ENCODE measurements at places on chromosomes 5 and 9. TPM values are rescaled to one million over a fixed set of nuclear protein-coding genes. Genes with fewer than 3 reads are reported as not detected.

Gene SLC1A3
- total RNA-seq = 77.6 TPM

Gene HAVCR1
- total RNA-seq = 0.42 TPM

Gene MCC
- total RNA-seq = 73.9 TPM

Gene WWC1
- 0.90 TPM for total RNA-seq

Gene C5orf22
- total RNA-seq = 9.2 TPM

Gene DMRT3
- 0.42 TPM for total RNA-seq

Gene STOML2
- 96.9 TPM for total RNA-seq

Gene IL4
- not detected for total RNA-seq

Gene DOLPP1
- 8.4 TPM for total RNA-seq

Gene FCN2
- not detected for total RNA-seq

Gene UBAC1
- total RNA-seq = 61.4 TPM

Gene ACTBL2
- total RNA-seq = not detected

Gene RPL12
- total RNA-seq = 2,005 TPM

Gene CD72
- 1.9 TPM for total RNA-seq

Gene F2RL1
- total RNA-seq = not detected

Gene PCDHGB3
- total RNA-seq = 12.4 TPM

Gene NRARP
- 4.2 TPM for total RNA-seq

Gene GPR150
- 0.44 TPM for total RNA-seq

Gene NOP16
- 6.1 TPM for total RNA-seq

DNA sequence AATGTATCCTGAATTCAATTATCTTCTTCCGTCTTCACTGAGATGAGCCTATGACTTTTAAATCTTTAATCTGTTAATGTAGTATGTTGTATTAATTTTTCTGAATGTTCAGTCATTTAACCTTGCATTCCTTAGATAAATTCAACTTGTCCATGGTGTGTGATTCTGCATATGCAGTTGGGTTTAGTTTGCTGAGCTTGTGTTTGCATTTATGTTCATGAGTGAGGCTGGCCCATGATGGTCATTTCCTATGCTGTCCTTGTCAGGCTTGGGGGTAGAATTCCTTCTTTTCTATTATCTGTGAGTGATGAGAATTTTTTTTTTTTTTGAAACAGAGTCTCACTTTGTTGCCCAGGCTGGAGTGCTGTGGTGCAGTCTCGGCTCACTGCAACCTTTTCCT is 131.8 kb upstream of the COL5A1 start:
- H3K4me3 ChIP-seq = no peak overlapping the region
- no peak overlapping the region for H3K27ac ChIP-seq
- H3K36me3 ChIP-seq = no peaks in the 10 kb centered on the region
- no peak for DNase-seq

DNA sequence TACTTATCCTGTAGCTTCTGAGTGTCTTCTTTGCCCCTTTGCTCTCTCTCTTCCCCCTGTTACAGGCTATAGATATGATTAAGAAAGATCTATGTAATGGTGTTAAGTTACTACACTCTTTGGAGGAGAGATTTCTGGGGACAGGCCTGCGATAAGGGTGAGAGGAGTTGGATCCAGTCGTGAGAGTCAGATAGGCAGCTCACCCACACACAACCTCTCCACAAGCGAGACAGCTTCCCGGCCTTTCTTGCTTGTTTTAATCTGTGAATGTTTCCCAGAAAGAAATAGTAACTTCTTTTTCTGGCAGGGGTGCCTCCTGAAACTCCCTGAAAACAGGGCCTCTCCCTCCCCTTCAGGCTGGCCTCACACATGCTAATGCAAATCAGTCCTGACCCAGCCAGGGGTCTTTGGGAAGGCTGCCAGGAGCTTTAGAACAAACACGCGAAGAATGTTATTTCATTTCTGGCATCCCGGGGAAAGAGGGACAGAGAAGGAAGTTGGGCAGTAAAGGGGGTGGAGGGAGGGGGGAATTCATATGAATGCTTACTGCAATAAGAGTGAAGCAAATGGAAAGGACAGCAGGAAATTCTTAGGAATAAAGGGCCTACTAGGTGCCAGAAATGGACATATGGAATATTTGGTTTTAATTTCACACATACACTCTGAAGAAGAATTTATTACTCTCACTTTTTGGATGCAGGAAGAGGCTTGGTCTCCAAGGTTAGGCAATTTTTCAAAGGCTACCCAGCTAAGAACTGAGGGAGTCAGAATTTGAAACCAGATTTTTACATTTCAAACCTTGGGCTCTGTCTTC is 215.8 kb upstream of the TRIM32 start:
- H3K4me3 ChIP-seq = no peak overlapping the region
- H3K36me3 ChIP-seq = no peaks in the 10 kb centered on the region
- no peaks in the 10 kb centered on the region for H3K4me1 ChIP-seq
- H3K27ac ChIP-seq = peak overlapping the region; percentile 83
- DNase-seq = peak; percentile 20

GRCh38 chr5:127723571-127723970 is 20.4 kb downstream of the CCDC192 start:
- no peaks in the 10 kb centered on the region for H3K27me3 ChIP-seq
- H3K4me1 ChIP-seq = no peaks in the 10 kb centered on the region
- H3K4me3 ChIP-seq = no peak overlapping the region

GRCh38 chr5:17190242-17190778 is 27.1 kb upstream of the BASP1 start:
- H3K36me3 ChIP-seq = no peaks in the 10 kb centered on the region
- DNase-seq = peak; percentile 77
- no peaks in the 10 kb centered on the region for H3K27me3 ChIP-seq

GRCh38 chr5:128163991-128164390 is 80.4 kb downstream of the SLC12A2 start:
- H3K36me3 ChIP-seq = peaks cover 48% of the 10 kb centered on the region
- no peak overlapping the region for H3K27ac ChIP-seq
- H3K4me3 ChIP-seq = no peak overlapping the region

DNA sequence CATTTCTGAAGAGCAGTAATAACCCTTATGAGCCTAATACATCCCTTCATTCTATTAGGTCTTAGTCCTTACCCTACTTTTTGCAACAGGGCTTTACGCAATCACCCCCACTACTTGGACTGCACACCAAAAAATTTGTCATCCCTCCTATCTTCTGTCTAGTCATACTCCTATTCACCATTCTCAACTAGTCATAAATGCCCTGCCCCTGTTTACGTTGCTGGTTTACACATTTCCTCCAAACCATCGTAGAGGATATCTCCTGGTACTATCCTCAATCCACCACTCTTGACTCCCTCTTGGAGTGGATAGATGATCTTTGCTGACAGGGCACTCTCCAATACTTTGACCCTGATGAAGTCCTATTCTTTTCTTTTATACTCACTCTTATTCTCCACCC is 98.2 kb upstream of the CCNG1 start:
- H3K4me1 ChIP-seq = no peaks in the 10 kb centered on the region
- DNase-seq = no peak
- no peak overlapping the region for H3K4me3 ChIP-seq

- H3K4me3 ChIP-seq = no peak overlapping the region
- no peaks in the 10 kb centered on the region for H3K36me3 ChIP-seq
- H3K27me3 ChIP-seq = peaks cover 99% of the 10 kb centered on the region
- no peaks in the 10 kb centered on the region for H3K4me1 ChIP-seq
- DNase-seq = no peak
Observed at GRCh38 chr9:124016175-124017050, 4.8 kb downstream of the LHX2 start.

DNA sequence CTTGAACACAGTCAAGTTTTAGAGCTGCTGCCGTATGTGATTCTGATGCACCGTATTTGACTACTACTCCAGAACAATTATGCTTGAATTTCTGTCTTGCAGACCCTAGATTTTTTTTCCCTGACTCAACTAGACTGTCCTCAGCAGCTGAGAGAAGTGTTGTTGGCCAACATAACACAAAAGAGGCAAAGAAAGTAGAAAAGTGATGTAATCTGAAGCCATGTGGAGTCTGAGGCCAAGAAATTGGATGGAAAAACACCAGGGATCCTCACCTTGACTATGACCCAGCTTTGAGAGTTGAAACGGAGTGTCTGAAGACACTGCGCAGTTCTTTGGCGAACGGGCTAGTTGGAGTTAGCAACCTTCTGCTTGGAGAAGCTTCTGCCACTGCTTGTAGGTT is 36.3 kb upstream of the FGF1 start:
- H3K4me1 ChIP-seq = no peaks in the 10 kb centered on the region
- H3K27me3 ChIP-seq = no peaks in the 10 kb centered on the region
- no peaks in the 10 kb centered on the region for H3K36me3 ChIP-seq
- H3K4me3 ChIP-seq = no peak overlapping the region

- DNase-seq = peak; percentile 33
- H3K27me3 ChIP-seq = no peaks in the 10 kb centered on the region
- H3K4me3 ChIP-seq = no peak overlapping the region
- H3K4me1 ChIP-seq = no peaks in the 10 kb centered on the region
Observed at GRCh38 chr5:32687499-32687831, 23.7 kb upstream of the NPR3 start.

- H3K36me3 ChIP-seq = no peaks in the 10 kb centered on the region
- no peak overlapping the region for H3K27ac ChIP-seq
- no peak overlapping the region for H3K4me3 ChIP-seq
Observed at GRCh38 chr5:152501294-152501693, 96.2 kb upstream of the NMUR2 start.

DNA sequence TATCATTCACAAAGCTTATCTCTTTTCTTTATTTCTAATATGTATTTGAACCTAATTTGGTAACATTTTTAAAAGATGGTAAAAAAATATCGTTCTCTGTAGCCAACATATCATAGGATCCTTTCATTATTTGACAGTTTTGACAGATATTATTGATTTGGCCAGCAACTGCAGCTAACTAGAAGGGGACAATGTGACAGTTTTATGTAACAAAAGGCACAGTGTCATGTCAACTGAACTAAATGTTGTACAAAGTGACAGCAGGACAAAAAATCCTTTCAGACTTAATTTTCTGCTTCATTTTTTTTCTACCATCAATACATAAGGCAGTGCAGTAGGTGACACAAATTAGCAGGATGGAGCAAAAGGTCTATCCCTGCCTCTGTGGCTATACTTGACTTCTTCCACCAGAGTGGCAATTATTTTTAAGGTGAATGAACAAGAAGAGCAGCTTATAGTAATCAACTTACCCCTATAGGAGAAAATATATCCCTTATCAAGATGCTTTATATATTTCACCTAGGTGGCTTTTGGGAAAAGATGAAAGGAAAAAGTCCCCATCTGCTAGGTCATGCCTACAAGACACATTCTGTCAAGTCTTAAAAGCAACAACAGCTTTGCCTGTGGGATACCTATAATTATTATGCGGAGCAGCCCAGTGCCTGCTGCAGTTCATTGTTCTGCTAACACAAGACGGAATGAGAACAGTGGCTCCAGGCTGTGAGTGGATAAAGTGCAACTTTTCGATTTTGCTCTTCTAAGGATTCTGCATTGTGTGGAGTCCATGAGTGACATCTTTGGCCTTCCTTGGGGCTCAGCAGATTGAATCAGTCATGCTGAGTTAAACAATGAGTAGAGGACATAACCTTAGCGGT is 694.9 kb downstream of the ISL1 start:
- H3K27me3 ChIP-seq = no peaks in the 10 kb centered on the region
- no peak for DNase-seq
- no peaks in the 10 kb centered on the region for H3K36me3 ChIP-seq
- H3K4me1 ChIP-seq = no peaks in the 10 kb centered on the region
- H3K27ac ChIP-seq = no peak overlapping the region

GRCh38 chr9:131732061-131732526 is 7.8 kb downstream of the RAPGEF1 start:
- H3K27ac ChIP-seq = no peak overlapping the region
- DNase-seq = no peak
- peaks cover 84% of the 10 kb centered on the region for H3K4me1 ChIP-seq
- H3K36me3 ChIP-seq = no peaks in the 10 kb centered on the region

DNA sequence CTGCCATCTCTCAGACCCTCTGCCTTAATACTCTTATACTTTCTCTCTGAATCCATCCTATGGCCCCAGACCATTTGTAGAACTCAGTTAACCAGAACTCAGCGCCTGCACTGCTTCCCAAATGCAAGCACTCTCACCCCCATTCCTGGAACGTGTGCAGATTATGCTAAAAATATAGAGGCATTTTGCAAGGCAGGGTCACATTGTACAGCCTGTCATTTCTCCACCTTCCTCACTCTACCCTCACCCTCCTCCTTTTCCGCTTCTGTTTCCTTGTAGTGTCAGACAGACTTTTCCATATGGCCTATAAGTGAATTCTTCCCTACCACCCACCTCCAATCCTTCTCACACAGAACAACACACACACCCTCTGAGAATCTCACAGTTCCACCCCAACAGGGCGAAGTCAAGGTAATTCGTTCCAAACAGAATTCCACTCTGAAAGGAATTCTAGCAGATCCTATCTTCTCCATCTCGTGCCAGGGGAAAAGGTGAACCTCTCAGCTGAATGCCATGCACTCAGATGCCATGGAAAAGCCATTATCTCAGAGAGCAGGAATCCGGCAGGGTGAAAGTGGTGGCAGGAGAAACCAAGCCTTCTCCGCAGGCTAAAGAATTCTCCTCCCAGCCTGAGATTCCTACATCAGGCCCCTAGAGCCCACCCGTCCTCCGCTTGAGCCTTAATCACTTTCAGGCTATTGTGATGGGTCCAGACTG is 25.3 kb downstream of the GGTA1 start:
- peaks cover 3% of the 10 kb centered on the region for H3K4me1 ChIP-seq
- H3K27ac ChIP-seq = no peak overlapping the region
- H3K4me3 ChIP-seq = no peak overlapping the region
- H3K27me3 ChIP-seq = no peaks in the 10 kb centered on the region
- no peak for DNase-seq

DNA sequence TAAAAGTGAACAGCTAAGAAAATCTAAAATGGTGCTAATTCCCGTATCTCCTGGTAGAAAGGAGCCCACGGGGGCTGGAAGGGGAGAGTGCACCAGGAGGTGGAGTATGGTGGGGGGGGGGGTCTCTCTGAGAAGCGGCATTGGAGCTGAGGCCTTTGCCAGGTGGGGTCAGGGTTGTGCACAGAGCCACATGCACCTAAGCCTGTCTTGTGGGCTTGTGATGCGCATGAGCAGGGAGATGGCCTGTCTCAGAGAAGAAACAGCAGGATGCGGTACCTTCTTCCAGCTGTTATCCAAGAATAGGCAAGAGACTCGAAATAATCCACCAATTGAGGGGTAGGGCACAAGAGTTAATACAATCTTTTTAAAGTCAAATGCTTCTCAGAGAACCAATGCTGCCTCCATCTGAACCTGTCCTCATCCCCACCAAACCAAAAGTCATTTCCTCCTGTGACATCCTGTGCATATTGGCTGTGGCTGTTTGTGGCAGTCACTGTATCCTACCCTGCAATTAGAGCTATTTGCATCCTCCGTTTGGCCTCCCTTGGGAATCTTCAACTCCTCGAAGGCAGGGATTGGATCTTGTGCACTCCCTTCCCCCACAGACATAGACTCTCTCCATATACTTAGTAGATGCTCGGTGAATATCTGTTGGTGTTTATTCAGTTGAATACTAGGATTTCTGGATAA is 45.4 kb downstream of the FGF1 start:
- no peaks in the 10 kb centered on the region for H3K36me3 ChIP-seq
- peaks cover 6% of the 10 kb centered on the region for H3K4me1 ChIP-seq
- H3K27ac ChIP-seq = no peak overlapping the region

- peak overlapping the region; percentile 54 for H3K27ac ChIP-seq
- peak; percentile 21 for DNase-seq
- H3K4me3 ChIP-seq = no peak overlapping the region
- H3K27me3 ChIP-seq = no peaks in the 10 kb centered on the region
- H3K36me3 ChIP-seq = no peaks in the 10 kb centered on the region
- peaks cover 2% of the 10 kb centered on the region for H3K4me1 ChIP-seq
Observed at GRCh38 chr5:42840269-42840668, 28.6 kb upstream of the SELENOP start.

All from tibial nerve (tissue), 4 donors.